ENCODE measurements at places on chromosomes 13 and 19.

- peak; percentile 30 for DNase-seq
Observed at GRCh38 chr19:35207391-35207871, 21.1 kb downstream of the FAM187B start.

GRCh38 chr13:89490661-89491060 lies 1819.5 kb downstream of the SLITRK5 start:
- DNase-seq = no peak

GRCh38 chr19:55034751-55035150 lies 3.3 kb downstream of the GP6 start:
- no peak for DNase-seq

DNA sequence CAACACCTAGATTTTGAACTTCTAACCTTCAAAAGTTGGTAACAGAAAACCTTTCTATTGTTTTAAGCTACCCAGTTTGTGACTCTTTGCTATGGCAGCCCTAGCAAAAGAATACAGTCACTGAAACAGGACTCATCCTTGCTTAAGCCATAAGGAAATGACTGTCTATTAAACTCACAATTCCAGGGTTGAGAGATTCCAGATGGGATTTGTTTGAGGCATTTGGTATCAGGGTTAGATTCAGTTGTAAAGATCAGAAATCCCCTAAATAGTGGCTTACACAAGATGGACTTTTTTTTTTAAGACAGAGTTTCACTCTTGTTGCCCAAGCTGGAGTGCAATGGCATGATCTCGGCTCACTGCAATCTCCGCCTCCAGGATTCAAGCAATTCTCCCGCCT lies 41.1 kb upstream of the RGCC start:
- no peak for DNase-seq

GRCh38 chr19:2081873-2082810 lies 14.0 kb downstream of the MOB3A start:
- peak; percentile 72 for DNase-seq

- no peak for DNase-seq
Observed at GRCh38 chr13:29905845-29906244, 55.4 kb upstream of the UBL3 start.

GRCh38 chr19:46925548-46925950 lies 64.8 kb downstream of the ARHGAP35 start:
- no peak for DNase-seq

DNA sequence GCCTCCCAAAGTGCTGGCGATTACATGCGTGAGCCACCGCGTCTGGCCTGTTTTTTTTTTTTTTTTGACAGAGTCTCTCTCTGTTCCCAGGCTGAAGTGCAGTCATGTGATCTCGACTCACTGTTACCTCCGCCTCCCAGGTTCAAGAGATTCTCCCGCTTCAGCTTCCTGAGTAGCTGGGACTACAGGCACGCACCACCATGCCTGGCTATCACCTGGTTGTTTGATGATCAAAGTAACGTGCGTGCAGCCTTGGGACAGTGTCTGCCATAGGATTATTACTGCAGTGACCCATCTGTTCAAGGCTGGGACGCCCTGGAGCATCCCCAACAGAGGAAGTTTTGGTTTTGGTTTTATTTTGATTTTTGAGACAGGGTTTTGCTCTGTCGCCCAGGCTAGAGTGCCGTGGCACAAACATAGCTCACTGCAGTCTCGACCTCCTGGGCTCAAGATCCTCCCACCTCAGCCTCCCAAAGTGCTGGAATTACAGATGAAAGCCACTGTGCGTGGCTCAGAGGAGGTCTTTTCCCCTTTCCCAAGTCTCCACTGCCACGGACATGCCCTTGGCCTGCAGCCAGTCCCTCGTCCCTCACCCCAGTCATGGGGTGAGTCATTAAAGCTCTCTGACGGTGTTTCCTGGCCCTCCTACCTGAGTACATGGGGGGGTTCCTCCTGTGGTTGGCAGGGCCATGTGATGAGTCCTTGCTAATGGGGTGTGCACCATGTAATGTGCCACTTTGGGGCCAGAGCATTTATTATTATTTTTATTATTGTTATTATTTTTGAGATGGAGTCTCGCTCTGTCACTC lies 65.6 kb downstream of the IER2 start:
- peak; percentile 40 for DNase-seq

- no peak for DNase-seq
Observed at GRCh38 chr13:94946039-94946438, 233.7 kb upstream of the SOX21 start.

GRCh38 chr13:66427458-66427861 lies 802.7 kb downstream of the PCDH9 start:
- DNase-seq = no peak

DNA sequence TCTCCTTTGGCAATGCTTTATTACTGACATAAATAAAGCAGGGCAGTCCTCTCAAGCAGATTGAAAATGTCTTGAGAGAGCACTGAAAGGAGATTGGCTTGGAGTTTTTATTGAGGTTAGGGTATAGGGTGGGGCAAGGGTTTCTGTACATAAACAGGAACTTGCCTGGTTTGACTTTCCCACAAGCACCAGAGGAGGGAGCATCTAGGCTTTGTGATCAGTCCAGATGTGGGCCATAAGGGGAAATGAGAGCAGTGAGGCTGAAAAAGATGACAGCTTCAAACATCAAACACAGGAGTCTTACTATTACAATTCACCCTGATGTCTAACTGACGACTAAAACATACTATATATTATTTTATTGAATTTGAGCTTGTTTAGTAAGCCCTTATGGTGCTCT lies 260.9 kb downstream of the MTUS2 start:
- DNase-seq = peak; percentile 52

Data from activated CD4-positive, alpha-beta memory T cell treated with anti-CD3 and anti-CD28 coated beads, Interleukin-2, amount 10 ng/mL, durations not matched to agents 7 days and 5 days (primary cell).